ENCODE measurements at places on chromosomes 6 and 20.

DNA sequence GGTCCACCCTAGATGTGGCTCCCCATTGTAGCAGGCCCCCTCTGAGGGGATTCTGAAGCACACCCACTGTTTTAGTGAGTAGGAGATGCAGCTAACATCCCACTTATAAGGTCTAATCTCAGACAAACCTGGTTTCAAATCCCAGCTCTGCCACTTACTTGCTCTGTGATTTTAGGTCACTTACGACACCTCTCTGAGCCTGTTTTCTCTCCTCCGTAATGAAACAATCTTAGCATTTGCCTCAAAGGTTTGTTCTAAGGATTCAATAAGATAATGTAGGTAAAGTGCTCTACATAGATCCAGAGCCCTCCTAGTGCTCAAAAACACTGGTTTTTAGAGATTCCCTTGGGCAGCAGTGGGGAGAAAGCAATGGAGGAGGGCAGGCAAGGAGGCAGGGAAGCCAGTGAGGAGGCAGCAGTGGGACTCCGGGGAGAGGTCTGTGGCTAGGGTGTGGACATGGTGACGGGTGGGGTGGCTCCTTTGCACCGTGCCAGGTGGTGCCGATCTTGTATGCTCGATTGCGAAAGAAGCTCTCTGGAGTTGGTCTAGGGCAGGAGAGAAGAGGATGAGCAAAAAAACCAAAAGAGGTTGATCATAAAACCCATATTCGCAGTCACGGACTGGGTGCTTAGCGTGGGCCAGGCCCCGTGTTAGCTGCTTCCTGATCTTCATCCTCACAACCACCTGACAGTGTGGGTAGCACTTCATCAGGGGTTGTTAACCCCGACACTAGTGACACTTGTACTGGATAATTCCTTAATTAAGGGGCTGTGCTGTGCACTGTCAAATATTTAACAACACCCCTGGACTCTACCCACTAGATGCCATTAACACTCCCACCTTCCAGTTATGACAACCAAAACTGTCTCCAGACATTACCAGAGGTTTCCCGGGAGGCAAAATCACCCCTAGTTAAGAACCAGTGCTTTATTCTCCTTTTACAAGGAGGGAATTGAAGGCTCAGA, 16.8 kb upstream of the PTGIS start:
- no peak for DNase-seq

GRCh38 chr6:110812719-110813118, 2.5 kb downstream of the CDK19 start:
- no peak for DNase-seq

DNA sequence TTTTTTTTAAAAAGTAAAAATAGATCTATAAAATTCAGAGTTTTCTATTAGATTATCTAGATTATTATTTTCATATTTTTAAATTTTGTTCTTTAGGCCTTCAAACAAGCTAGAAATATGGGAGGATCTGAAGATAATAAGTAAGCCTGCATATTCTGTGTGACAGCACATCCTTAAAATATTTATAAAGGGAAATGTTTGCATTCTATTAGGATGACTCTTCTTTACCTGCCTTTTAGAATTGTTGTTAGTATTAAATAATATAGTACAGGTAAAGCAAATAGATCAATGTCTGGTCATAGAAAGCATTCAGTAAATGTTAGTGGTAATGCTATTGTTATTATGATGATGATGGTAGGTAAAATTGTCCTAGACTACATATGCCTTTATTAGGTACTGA, 17.4 kb downstream of the PEX3 start:
- no peak for DNase-seq

DNA sequence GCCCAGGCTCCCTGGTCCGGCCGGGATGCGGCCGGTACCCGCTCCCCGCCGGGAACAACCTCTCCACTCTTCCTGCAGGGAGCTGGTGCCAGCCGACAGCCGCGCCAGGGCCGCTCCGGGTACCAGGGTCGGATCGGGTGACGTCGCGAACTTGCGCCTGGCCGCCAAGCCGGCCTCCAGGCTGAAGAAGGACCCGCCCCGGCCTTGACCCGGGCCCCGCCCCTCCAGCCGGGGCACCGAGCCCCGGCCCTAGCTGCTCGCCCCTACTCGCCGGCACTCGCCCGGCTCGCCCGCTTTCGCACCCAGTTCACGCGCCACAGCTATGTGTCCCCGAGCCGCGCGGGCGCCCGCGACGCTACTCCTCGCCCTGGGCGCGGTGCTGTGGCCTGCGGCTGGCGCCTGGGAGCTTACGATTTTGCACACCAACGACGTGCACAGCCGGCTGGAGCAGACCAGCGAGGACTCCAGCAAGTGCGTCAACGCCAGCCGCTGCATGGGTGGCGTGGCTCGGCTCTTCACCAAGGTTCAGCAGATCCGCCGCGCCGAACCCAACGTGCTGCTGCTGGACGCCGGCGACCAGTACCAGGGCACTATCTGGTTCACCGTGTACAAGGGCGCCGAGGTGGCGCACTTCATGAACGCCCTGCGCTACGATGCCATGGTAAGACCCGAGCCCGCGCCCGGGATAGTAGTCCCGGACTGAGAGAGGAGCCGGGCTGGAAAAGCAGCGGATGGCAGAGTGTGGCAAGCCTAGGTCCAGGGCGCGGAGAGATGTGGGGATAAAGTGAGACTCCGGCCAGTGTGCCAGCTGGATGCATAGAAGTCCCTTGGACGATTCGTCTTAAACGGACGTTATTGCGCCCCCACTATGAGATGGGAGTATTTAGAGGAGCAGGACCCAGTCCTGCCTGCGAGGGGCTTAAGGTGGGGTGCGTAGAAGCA, at the start of gene NT5E:
Gene NT5E (plus strand): TSS at position 266 of the 942 bp plus-strand sequence. CDS start 57 bp downstream, at position 323.
- peak; percentile 77 for DNase-seq

DNA sequence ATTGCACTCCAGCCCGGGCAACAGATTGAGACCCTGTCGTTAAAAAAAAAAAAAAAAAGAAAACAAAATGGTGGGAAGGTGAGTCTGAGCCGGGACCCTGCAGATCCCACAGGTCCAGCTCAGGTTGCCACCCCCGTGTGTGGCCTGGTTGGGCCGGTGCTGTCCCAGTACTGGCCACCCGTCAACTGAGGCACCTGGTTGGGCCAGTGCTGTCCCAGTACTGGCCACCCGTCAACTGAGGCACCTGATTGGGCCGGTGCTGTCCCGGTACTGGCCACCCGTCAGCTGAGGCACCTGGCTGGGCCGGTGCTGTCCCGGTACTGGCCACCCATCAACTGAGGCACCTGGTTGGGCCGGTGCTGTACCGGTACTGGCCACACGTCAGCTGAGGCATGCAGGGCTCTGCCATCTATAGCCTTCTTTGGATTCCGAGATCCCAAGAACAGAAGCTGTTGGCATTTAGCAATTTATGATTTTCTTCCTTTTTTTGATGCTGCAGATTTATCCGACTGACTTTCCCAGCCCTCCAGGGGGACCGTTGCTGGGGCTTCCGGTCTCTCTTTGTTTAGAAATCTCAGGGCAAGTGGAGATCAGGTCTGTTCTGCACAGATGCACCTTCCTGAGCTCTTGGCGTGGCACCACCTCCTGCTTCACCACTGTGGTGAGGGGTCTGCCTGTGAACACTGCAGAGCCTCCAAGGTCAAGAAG, 113.8 kb downstream of the SYCP2 start:
- DNase-seq, result no peak

DNA sequence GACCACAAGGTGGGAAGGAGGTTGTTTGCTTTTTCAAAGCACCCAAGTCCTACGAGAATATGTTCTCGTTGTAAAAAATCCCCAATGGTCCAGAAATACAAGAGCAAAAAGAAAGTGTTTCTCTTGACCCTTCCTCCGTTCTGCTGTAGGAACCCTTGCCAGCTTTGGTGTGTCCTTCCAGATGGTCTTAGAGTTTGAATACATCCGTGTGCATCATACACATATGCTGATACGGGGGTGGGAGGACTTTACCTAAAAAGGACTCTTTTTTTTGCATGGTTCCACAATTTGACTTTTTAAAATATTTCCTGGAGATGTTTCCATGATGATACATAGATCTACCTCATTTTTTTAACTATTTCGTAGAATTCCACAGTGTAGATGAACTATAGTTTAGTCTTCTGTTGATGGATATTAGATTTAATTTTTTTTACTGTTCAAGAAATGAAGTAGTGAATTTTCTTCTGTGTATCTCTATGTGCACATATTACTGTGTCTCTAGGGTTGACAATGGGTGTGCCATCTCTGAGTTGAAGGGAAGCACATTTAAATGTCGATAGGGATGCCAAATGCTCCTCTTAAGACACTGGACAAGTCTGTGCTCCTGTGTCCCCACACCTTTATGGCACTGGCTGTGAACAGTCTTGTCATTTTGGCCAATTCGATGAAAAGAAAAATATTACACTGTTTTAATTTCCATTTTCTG, 182.1 kb upstream of the SNX9 start:
- DNase-seq, result no peak

DNA sequence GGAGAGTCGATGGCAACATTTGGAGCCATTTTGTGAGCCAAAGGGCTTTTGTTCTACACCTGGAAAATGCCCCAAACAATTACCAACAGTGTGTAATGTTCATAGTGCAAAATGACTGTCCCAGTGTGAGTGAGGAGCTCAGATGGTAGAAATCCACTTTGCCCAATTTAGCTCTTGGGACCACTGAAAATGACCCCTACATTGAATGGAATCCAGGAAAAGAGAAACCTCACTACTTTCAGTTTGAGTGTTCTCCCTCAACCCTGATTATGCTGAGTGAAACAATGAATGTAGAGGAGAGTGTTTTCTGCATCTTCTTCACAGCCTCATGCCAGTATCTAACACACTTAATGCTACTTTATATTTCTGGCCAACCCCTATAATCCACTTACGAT, 84.9 kb upstream of the NRN1 start:
- no peak for DNase-seq

- DNase-seq, result peak; percentile 44
Measured at GRCh38 chr6:150894935-150895552, 29.5 kb downstream of the MTHFD1L start.

DNA sequence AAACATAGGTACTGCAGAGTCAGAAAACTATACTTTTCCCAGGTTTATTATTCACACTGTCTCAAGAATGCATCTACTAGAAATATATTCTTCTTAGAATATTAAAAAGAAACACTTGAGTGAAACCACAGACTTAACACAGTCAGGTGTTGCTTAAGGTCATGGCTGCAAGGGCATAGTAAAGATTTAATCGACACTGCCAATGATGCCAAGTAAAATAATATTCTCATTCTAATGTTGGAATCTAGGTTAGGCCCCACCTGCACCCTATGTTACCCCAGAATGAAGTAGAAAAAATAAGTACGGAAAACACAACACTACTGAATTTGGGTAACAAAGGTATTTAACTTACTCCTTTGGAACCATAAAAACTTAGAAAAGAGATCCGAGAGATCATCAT, 155.0 kb downstream of the RALGAPA2 start:
- no peak for DNase-seq

DNA sequence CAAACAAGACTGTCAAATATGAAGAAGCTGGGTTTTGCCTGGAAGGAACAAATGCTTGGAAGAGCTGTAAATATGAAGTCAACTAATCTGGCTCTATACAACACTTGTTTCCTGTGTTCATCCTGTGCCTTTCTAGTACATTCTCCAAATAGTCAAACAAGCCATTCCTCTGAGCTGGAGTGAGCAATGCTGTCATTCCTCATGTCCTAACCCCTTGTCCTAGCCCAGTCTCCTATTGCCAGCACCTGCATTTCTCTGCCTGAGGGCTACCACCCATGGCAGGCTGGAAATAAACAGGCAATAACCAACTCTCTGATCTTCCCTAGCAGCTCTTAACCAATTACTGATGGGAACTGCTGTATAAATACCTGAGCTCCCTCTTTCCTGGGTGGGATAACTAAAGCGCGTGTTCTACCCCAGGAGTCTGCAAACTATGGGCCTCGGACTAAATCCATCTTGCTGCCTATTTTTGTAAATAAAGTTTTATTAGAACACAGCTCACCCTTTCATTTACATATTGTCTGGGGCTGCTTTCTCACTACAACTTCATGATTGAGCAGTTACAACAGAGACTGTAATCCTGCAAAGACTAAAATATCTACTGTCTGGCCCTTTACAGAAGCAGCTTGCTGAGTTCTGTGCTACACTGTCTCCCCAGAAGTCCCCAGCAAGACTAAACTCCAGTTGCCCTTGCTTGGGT, 13.4 kb downstream of the RIMS4 start:
- DNase-seq, result no peak

DNA sequence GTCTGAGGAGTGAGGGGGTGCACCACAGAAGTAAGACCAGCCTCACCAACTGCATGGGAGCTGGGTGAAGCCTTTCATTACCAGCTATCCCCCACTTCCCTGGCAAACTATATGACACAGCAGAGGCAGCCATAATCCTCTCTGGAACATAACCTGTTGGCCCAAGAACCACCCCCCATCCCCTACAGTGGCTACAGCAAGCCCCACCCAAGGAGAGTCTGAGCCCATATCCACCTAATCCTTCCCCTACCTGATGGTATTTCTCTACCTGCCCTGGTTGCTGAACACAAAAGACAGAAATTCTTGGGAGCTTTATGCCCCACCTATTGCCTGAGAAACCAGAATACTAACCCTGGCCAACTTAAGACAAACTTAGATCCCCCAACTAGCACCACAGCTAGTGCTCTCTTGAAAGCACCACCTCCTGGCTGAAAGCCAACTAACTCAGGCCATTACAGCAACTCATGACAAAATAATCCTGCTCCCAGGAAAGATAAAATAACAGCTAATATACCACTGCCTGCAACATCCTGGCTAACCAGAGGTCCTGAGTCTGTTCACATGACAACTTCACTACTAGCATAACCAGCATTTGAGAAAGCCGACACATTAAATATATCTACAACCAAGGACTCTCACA, 11.2 kb downstream of the RNGTT start:
- DNase-seq, result no peak

Measured in activated T-cell treated with anti-CD3 and anti-CD28 coated beads, Interleukin-2, amount 50 U/mL, for 48 hours (primary cell).